ENCODE measurements at places on chromosomes 5 and 9. TPM values are rescaled to one million over a fixed set of nuclear protein-coding genes. Genes with fewer than 3 reads are reported as not detected.

FAM78A gene
- total RNA-seq, result 1.2 TPM

CKMT2 gene
- total RNA-seq, result 2.9 TPM

NSA2 gene
- total RNA-seq, result 182 TPM

ADAMTS6 gene
- 3.7 TPM for total RNA-seq

UAP1L1 gene
- total RNA-seq, result 3.9 TPM

TAF1L gene
- not detected for total RNA-seq

GARNL3 gene
- 28.0 TPM for total RNA-seq

SPATA31A3 gene
- not detected for total RNA-seq

SLC34A3 gene
- not detected for total RNA-seq

FGF1 gene
- total RNA-seq, result 3.9 TPM

PCDHB5 gene
- 3.2 TPM for total RNA-seq

IL3 gene
- total RNA-seq, result not detected

MFAP3 gene
- 32.1 TPM for total RNA-seq

CBY3 gene
- not detected for total RNA-seq

PCDHGB5 gene
- 10.0 TPM for total RNA-seq

AMBP gene
- not detected for total RNA-seq

SLC12A2 gene
- 49.6 TPM for total RNA-seq

GRXCR2 gene
- total RNA-seq, result not detected

Data from sigmoid colon (tissue), 7 donors.